ENCODE measurements at places on chromosomes 2 and 18. TPM values are rescaled to one million over a fixed set of nuclear protein-coding genes. Genes with fewer than 3 reads are reported as not detected.

TLX2 gene
- total RNA-seq = not detected

FZD7 gene
- total RNA-seq = 1.8 TPM

ST8SIA5 gene
- total RNA-seq = not detected

OSBPL1A gene
- total RNA-seq = 22.6 TPM

PROC gene
- 0.26 TPM for total RNA-seq

PKDCC gene
- 0.79 TPM for total RNA-seq

- peak; percentile 68 for DNase-seq
Measured at GRCh38 chr18:32552421-32553030, 81.8 kb upstream of the GAREM1 start.

GRCh38 chr2:143087033-143087432 lies 42.2 kb upstream of the ARHGAP15 start:
- DNase-seq = no peak

GRCh38 chr2:151967829-151968722 lies 130.8 kb downstream of the CACNB4 start:
- no peak for DNase-seq

DNA sequence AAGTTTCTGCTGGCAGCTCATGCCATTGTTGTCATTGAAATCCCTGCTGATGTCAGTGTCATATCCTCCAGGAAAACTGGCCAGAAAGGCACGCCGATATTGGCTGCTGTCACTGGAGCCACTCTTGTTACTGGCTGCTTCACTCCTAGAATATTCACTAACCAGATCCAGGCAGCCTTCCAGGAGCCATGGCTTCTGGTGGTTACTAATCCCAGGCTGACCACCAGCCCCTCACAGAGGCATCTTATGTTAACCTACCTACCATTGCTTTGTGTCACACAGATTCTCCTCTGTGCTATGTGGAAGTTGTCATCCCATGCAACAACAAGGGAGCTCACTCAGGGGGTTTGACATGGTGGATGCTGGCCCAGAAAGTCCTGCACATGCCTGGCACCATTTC lies 27.0 kb upstream of the MTX2 start:
- DNase-seq = no peak

- no peak for DNase-seq
Measured at GRCh38 chr2:134777593-134777992, 58.8 kb upstream of the TMEM163 start.

- DNase-seq = no peak
Measured at GRCh38 chr2:233007270-233007669, 5.8 kb downstream of the NGEF start.

GRCh38 chr18:11529081-11529480 lies 80.3 kb upstream of the SLC35G4 start:
- DNase-seq = no peak

DNA sequence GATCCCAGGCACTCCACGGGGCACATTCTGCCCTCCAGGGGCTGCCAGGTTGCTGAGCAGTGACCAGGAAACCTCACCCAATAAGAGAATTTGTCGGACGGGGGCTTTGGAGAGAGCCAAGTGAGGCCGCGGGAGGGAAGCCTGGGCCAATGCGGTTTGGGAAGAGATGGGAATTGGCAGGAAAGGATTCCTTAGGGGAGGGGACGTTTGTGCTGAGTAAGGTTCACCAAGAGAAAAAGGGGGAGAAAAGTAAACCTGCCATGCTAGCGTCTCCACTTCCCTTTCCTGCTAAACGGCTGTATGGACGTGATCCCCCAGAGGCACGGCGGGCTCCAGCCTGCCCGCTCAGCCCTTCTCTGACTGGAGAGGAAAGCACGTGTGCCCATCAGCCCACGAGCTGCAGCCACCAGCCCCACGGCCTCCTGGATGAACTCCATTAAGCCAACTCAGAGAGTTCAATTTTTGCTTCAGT lies 194.4 kb upstream of the ID2 start:
- DNase-seq = peak; percentile 17

GRCh38 chr2:62801814-62802523 lies 96.5 kb downstream of the EHBP1 start:
- DNase-seq = no peak

DNA sequence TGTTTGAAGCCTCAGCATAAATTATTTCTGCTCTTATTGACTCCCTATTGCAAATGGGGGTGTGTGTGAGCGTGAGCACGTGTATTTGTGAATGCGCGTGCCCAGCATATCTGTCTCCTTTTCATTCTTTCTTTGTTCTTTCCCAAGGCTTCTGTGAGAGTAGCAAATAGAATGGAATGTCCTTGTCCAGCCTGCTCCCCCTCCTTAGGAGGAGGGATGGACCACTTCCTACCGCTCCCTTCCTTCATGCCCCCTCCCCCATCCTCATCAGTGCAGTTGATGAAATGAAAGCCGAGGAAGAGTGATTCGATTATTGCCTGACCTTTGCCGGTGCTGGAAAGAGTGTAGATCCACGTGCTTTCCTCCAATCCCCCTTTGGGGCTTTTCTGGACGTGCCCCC lies 102.0 kb downstream of the CPO start:
- no peak for DNase-seq

GRCh38 chr2:201777043-201777442 lies 3.7 kb downstream of the ALS2 start:
- no peak for DNase-seq

DNA sequence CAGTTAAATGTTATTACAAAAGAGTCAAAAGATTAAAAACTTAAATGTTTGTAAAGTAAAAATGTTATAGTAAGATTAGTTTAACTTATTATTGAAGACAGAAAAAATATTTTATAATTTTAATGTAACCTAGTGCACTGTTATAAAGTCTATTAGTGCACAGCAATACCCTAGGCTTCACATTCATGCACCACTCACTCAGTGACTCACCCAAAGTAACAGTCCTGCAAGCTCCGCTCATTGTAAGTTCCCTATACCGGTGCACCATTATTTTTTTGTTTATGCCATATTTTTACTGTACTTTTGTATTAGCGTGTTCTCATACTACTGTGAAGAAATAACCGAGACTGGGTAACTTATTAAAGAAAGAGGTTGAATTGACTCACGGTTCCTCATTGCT lies 759.7 kb upstream of the CDH7 start:
- DNase-seq = peak; percentile 4

DNA sequence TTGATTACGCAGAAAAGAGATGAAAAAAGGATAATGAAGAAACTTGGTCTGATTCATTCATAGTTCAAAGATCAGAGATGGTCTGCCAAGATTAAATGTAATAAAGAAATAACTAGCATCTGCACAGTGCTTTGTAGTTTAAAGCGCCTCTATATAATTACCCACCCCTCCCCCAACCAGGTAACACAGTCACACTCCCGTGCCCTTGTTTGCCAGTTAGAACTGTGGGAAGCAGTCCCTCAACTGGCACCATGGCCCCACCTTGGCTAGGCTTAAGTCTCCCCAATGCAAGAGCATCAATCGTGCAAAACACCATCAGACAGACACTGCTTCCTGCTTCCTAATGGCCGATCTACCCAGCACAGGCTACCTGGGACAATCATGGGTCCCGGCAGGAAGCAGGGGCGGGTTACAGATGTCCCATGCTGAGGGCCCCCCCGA lies 11.6 kb downstream of the ADCY3 start:
- DNase-seq = no peak

- no peak for DNase-seq
Measured at GRCh38 chr18:70627182-70627802, 338.4 kb downstream of the SOCS6 start.

- no peak for DNase-seq
Measured at GRCh38 chr2:109028277-109028676, 39.3 kb upstream of the EDAR start.

DNA sequence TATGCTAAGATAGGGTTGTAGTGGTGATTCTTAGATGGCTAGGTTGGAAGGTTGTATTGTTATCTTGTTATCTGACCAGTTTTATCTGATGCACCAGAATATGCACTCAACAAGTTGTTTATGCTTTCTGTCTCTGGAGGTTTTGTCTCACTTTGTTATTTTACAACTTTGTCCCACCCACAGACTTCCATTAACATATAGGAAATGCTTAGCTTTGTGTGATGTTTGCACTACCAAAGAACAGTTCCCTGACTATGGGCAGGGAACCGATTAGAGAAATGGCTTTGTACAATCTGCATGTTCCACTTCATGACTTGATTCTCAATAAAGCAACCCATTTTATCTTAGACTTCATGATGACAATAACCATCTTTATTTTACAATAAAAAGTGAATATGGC lies 160.6 kb upstream of the CDH20 start:
- no peak for DNase-seq

- DNase-seq = no peak
Measured at GRCh38 chr18:22152093-22152492, 17.3 kb upstream of the GATA6 start.

GRCh38 chr2:62920070-62920469 lies 130.6 kb upstream of the OTX1 start:
- DNase-seq = peak; percentile 63

DNA sequence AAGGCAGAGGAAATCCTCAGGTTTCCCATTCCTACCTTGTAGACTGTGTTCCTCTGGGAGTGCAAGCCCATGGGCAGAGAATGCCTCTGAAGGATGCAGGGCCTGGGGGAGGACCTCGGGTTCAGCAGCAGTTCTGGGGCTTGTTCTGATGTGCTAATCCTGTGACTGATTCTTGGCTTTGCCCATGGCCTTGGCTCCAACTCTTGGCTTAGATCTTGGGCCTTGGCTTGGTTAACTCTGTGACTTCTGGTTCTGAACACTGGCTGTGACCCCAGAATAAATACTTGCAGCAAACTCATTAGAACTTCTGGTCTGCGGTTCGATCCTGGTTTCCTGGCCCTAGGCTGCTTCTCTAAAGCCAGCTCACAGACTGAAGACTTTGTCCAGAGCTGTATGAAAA lies 366.9 kb upstream of the ZEB2 start:
- DNase-seq = no peak

GRCh38 chr2:36889795-36890194 lies 76.5 kb downstream of the STRN start:
- DNase-seq = peak; percentile 99

All from bronchial epithelial cell (primary cell).